ENCODE measurements at places on chromosomes 1 and 21. TPM values are rescaled to one million over a fixed set of nuclear protein-coding genes. Genes with fewer than 3 reads are reported as not detected.

The PTPRU gene
- total RNA-seq, result 0.17 TPM

The CACNA1E gene
- not detected for total RNA-seq

The DMAP1 gene
- total RNA-seq, result 46.0 TPM

The HPDL gene
- 7.5 TPM for total RNA-seq

The MROH9 gene
- not detected for total RNA-seq

The LCE2B gene
- total RNA-seq, result not detected

The BACH1 gene
- 95.6 TPM for total RNA-seq

The IRF6 gene
- 0.30 TPM for total RNA-seq

GRCh38 chr21:35561116-35561515 lies 499.2 kb downstream of the SETD4 start:
- no peak for DNase-seq

GRCh38 chr1:235307158-235308124 lies 20.5 kb downstream of the ARID4B start:
- DNase-seq, result no peak

- DNase-seq, result no peak
Observed at GRCh38 chr1:240173836-240174235, 82.2 kb downstream of the FMN2 start.

DNA sequence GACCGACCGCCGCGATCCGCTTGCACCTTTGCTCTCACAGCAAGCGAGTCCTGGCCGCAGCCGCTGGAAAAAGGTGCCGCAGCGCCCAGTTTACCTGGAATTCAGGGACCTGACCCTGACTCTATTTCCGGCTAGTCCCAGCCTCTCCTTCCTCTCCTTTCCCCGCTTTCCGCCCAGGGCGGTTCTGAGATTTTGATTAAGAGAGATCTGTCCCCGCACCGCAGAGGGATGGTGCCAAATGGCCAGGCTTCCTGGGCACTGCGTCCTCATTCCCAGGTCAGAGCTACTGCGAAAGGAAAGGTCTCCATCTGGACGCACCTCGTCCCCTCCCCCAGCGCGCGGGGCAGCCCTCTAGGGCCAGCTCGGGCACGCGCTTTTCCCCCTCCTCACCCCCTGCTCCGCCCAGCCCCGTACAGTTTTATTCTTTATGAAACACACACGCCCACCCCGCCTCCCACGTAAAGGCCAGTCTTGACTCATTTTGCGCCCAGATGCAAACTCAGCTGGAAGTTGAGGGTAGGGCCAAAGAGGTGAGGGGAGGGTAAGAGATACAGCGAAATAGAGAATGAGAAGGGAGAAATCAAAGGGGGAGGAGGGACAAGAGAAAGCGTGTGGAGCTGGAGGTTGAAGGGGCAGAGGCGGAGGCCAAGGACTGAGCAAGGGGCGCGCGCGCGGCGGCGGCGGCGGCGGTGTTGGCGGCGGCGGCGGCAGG lies 411.8 kb upstream of the ESRRG start:
- no peak for DNase-seq

- DNase-seq, result no peak
Observed at GRCh38 chr1:6984986-6985385, 199.7 kb downstream of the CAMTA1 start.

DNA sequence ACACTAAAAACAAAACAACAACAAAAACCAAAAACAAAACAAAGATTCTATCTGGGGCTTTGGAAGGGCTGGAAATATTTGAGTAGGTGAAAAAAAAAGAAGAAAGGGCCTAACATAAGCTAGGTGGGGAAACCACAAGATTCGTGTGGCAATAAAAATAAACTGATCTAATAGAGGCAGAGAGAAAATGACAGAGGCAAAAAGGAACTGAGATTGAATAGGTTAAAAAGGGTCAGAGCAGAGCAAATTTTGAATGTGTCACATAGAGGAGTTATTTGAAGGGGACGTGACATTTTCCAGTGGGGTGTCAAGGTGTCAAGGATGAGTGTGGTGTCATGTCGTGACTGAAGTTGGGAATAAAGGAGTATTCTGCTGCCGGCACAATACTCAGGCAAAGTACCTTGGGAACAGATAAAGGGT lies 65.2 kb upstream of the RALGPS2 start:
- DNase-seq, result no peak

DNA sequence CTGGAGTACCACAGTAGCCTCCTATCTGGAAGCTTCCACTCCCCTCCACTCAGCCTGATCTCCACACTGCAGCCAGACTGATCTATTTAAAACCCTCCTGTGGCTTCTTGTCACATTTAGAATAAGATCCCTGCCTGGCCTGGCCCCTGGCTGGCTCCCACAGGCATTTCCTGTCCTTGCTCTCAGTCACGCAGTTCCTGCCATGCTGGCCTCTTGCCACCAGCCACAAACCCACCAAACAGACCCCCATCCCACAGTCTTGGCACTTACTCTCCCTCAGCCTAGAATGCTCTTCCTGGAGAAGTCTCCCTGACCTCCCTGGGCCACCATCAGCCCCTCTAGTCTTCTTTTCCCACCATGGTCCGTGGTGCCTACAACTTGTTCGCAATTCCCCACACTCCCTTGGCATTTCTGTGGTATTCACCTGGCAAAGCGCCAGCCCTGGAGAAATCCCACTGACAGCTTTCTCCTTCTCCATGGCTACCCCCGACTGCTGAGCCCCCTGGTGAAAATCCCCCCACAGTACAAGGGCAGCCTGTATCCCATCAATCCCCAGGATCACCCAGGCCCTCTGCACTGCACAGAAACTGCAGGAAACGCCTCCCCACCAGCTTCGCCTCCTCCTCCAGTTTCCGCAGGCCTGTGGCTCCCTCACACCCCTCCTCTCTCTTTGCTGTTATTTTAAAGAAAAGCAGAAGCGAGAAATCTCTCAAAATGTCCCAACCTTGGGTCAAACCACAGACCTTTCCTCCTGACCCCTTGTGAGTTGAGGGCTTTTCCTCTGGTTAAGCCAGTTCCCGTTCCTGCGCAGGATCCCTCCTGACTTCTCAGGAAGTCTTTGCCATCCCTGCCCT lies 94.5 kb downstream of the SYT2 start:
- DNase-seq, result no peak

DNA sequence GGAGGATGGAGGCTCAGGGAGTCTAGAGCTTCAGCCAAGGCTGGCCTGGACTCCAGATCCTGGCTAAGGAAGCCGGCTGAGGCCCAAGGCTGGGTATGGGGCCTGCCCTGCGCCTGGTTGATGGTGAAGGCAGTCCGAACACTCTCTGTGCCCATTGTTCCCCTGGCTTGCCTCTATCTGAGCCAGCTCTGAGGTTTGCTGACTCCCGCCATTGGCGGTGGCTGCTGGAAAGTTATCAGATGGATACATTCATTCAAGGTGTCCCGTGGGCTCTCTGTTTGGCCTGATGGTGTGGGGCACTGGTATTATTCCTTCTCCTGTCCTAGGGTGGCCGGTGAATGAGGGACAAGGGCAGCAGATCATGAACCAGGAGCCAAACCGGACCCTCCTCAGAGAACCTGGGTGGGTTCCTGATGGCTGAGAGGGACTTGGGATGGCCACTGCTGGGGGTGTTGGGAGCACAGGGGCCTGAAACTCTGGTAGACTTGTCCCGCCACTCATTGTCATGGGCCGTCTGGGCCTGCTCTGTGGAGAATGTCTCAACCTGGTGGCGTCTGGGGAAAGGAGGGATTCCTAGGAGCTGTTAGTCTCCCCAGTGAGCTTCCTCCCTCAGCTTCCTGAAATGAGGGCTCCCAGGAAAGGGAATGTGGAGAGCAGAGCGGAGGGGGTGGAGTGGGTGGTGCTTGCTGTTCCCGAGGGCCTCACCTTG lies 22.2 kb downstream of the SLC26A9 start:
- DNase-seq, result no peak

DNA sequence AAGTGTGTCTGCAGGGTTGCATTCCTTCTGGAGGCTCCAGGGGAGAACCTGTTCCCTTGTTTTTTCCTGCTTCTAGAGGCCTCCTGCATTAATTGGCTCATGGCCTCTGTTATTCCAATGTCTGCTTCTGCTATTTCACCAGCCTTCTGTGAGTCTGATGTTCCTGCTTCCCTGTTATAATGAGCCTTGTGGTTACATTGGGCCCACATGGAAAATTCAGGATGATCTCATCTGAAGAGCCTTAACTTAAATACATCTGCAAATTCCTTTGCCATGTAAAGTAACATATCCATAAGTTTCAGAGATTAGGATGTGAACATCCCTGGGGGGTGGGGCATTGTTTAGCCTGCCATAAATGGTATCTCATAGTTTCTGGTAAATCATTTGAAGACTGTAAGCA lies 181.1 kb downstream of the RWDD3 start:
- no peak for DNase-seq

GRCh38 chr1:177517546-177517945 lies 346.8 kb downstream of the BRINP2 start:
- DNase-seq, result no peak

DNA sequence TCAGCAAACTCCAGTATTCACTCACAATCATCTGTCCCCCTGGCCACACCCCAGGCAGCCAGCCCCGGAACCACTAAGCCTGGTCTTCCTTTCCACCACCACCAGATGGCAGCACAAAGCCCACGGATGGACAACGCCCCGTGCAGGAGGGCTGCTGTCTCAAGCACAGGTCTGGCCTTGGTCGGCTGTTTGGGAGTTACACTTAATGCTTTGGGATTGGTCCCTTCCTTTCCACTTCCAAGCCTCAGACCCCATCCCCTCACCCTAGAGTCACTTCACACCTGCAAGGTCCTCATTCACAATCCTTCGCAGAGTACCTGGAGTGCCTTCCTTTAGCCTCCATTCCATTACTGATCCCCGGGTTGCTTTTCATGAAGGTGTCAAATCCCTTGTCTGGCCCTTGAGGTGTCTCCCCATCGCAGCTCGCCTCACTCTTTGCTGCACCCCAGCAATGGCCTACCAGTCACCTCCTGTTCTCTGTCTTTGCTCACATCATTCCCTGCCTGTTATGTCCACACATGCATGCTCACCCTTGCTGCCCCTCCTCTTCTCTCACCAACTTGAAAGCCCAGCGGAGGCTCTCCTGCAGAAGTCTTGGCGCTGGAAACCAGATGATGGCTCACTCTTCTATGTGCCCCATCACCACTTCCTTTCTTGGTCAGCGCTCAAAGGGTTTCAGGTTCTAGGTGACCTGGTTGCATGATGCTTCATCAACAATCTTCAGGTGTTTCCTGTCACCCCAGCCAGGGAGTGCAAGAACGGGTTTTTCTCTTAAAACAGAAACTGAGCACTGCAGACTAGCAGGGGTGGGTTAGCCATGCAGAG lies 24.9 kb upstream of the KCNA2 start:
- DNase-seq, result peak; percentile 84

DNA sequence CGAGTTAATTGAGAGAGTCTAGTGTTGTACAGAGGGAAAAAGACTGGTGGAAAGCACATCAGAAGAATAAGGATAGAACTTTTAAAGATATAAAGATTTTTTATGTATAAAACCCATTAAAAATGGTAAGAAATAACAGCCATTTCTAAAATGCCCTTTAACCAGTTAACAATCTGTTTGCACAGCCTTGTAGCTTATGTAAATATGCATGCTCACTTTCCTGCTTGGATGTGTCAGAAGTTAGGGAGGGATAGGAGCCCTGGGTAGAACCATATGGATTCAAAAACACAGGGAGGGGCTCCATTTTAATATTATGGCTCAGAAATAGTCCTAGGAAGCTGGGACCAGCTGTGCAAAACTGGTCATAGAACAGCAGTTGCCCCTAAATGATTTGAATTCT lies 4.5 kb upstream of the EDEM3 start:
- no peak for DNase-seq

GRCh38 chr1:67135354-67135753 lies 584 bp upstream of the C1orf141 start:
- no peak for DNase-seq

DNA sequence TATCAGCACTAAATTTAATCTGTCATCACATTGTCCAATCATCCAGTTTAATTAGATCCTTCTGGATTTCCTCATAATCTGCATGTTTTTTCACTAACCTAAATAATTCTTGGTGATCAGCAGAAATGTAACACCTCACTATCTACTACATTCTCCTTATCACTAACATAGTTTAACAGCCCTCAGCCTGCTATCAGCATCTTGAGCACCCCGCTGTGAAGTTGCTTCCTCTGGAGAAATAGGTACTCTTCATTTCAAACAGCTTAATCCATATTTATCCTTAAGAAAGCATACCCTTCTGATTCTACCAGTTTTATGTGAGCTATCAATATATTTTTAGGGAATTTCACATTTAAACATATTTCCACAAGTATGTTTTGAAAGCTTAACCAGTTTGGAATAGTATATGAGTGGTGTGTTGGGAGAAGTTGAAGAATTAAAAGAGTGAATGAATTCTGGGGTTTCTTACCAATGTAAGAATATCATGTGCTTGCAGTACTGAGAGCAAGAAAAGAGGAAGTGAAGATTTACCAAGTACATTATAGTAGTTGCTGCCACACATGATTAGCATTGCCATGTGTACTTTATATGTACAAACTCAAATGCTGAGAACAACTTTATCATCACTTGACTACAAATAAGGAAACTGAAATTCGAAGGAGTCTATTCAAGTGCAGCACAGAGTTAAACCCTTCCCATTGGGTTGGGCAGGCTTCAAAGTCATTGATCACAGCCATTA lies 771.1 kb upstream of the ADGRL4 start:
- DNase-seq, result no peak

DNA sequence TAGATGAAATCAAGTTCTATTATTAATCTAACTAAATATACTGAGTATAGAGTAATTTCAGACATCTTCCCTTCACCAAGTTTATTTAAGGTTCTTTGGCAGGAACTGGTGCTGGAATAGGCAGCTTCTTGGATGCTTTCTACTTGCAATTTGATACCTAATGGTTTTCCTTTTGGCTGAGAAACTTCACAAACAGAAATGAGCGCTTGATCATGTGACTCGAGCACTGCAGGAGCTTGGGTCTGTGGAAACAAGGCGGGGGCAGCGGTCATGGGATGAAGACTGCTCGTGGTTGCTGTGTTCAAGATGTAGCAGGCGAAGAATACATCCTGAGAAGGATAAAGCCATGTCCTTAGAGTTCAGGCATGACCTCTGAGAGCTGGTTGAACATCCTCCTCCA lies 136.8 kb downstream of the PTPRC start:
- no peak for DNase-seq

DNA sequence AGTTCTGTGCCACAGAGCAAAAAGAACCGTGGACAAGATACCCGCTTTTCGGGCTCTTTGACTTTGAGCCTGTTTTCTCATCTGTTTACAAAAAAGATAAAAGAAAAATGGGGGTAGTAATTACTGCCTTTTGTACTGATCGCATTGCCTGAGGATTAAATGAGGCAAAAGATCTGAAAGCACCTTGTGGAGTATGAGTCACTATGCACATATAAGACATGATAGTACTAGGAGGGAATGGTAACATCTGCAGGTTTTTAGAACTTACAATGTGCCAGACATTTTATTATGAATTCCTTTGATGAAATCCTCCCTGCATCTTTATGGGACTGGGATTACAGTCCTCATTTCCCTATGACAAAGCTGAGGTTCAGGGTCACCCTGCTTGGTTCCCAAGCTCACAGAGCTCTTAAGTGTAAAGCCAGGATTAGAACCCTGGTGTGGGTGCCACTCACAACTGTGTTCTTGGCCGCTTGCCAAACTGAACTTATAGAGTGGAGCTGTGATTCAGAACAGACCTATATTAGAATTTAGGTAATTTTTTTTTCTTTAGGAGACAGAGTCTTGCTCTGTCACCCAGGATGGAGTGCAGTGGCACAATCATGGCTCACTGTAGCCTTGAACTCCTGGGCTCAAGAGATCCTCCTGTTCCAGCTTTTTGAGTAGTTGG lies 1.8 kb downstream of the DISC1 start:
- DNase-seq, result peak; percentile 17

- peak; percentile 56 for DNase-seq
Observed at GRCh38 chr1:224333309-224333926, 3.4 kb upstream of the NVL start.

- DNase-seq, result no peak
Observed at GRCh38 chr1:119099775-119100174, 40.7 kb downstream of the WARS2 start.

GRCh38 chr21:42238185-42238934 lies 19.4 kb downstream of the ABCG1 start:
- peak; percentile 76 for DNase-seq
